ENCODE measurements at places on chromosomes 12 and 14. TPM values are rescaled to one million over a fixed set of nuclear protein-coding genes. Genes with fewer than 3 reads are reported as not detected.

GRCh38 chr12:103392722-103393121 is 103.0 kb downstream of the C12orf42 start:
- no peaks in the 10 kb centered on the region for H3K36me3 ChIP-seq
- H3K27ac ChIP-seq: no peak overlapping the region
- H3K27me3 ChIP-seq: peaks cover 3% of the 10 kb centered on the region

TMEM106C gene
- total RNA-seq: 107 TPM

RNASE7 gene
- total RNA-seq: not detected

FAR2 gene
- total RNA-seq: 0.32 TPM

DNA sequence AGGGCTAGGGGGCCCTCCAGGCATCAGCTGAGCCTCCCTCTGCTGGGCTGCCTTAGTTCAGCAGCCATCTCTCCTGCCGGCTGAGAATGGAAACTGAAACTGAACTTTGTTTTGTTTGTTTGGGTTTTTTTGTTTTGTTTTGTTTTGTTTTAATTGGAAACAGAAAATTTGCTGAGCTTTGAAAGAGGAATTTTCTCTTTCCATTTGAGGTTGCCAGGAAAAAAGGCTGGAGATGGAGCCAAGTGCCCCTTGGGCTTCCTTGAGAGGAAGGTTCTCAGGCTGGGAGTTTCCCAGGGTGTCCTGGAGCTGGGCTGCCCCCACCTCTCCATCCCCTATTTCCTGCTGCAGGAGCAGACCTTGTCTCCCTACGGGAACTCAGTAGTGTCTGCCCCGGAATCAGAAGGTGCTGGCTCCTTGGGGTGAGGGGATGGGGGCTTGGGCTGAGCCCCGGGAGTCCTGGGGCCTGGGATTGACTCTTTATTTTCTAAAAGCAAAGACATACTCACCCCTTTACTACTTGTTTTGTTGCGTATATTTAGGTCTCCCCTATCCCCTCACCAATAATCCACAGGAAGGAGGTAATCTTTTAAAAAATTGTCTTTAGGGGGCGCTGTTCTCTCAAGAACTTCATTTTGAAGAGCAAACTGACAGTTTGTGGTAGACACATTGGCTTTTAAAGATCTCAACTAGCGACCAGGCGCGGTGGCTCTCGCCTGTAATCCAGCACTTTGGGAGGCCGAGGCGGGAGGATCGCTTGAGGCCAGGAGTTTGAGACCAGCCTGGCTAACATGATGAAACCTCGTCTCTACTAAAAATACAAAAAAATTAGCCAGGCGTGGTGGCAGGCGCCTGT is 21.3 kb upstream of the OASL start:
- DNase-seq: peak; percentile 32
- peak overlapping the region; percentile 79 for H3K27ac ChIP-seq
- H3K4me3 ChIP-seq: peak overlapping the region; percentile 88
- H3K27me3 ChIP-seq: peaks cover 27% of the 10 kb centered on the region
- H3K4me1 ChIP-seq: peaks cover 11% of the 10 kb centered on the region

AGAP2 gene
- total RNA-seq: 0.08 TPM

DNA sequence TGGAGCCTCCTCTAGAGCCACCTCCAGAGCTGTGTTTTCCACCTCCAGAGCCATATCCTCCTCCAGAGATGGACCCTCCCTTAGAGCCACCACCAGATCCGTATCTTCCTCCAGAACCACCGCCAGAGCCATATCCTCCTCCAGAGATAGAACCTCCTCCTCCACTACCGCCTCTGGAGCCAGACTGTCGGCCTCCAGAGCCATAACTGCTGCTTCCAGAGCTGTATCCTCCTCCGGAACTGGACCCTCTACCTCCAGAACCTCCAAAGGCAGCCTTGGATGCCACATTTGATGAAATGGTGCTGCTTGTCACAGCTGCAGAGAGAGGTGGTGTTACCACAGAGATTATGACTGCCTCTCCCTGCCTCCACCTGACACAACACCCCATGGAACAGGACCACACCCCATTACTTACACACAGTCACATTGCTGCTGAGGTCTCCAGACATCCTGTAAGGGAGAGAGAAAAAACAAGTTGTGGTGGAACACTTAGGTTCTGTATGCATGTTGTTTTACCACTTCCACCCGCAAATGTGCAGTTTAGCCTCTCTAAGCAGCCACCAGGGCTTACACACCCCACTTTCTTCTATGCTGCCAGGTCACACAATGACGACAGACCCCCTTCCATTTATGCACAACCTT is 6.8 kb downstream of the KRT2 start:
- H3K36me3 ChIP-seq: no peaks in the 10 kb centered on the region
- H3K4me1 ChIP-seq: no peaks in the 10 kb centered on the region

DNA sequence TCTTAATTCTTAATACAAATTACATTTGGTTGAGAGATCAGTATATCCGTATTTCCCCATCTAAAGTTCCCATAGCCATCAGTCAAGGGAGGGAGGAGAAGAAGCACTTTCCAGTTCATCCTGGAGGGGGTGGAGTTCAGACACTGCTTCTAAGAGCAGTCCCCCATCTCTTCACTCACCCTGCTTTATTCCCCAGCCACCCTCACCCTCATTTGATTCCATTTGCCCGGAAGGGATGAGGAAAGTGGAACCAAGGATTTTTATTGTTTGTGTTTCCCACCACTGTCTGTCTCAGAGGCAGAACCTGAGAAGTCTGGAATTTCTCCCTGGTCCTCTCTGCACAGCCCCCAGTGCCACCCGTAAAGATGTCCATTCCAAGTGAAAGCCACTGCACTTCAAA is 134.2 kb upstream of the HIF1A start:
- peaks cover 85% of the 10 kb centered on the region for H3K4me1 ChIP-seq
- no peaks in the 10 kb centered on the region for H3K27me3 ChIP-seq
- H3K27ac ChIP-seq: peak overlapping the region; percentile 96
- H3K36me3 ChIP-seq: no peaks in the 10 kb centered on the region
- H3K4me3 ChIP-seq: peak overlapping the region; percentile 78
- peak; percentile 54 for DNase-seq

TAOK3 gene
- 28.0 TPM for total RNA-seq

HOXC6 gene
- total RNA-seq: 0.12 TPM

TMPRSS12 gene
- not detected for total RNA-seq

DNA sequence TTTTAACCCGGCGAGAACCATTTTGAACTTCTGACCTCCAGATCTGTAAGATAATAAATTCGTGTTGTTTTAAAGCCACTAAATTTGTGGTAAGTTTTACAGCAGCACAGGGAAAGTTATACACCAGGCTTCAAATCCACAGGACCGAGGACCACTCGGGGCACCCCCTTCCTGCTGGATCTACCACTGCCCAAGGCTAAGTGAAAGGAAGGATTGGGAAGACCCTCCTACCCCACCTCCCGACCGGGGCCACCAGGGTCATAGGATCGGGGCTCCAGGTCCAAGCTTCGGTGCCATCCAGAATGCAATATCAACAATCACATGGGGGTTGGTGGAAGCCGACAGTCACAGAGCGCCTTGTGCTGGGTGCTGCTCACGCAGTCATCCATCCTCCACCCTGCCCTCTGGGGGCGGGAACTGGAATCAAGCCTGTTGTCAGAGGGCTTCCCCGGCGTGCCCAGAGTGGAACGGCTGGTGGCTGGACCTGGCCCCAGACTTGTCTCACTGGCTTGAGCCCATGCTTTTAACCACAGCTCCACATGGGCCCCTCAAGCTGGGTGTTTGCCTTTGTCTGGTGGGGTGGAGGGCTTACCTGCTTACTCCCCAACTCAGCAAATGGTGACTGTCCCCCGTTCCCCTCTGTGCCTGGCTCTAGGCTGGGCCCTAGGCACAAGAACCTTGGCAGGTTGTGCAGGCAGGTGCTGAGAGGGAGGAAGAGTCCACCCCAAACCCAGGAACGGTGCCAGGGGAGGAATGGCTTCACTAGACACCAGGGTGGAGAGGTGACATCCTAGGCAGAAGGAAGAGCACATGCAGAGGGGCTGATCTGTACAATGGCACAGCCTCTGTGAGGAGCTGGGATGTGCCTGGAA is 180.3 kb upstream of the RTL1 start:
- DNase-seq: no peak
- H3K27me3 ChIP-seq: peaks cover 18% of the 10 kb centered on the region
- no peaks in the 10 kb centered on the region for H3K36me3 ChIP-seq
- H3K4me3 ChIP-seq: no peak overlapping the region
- H3K27ac ChIP-seq: no peak overlapping the region

DNA sequence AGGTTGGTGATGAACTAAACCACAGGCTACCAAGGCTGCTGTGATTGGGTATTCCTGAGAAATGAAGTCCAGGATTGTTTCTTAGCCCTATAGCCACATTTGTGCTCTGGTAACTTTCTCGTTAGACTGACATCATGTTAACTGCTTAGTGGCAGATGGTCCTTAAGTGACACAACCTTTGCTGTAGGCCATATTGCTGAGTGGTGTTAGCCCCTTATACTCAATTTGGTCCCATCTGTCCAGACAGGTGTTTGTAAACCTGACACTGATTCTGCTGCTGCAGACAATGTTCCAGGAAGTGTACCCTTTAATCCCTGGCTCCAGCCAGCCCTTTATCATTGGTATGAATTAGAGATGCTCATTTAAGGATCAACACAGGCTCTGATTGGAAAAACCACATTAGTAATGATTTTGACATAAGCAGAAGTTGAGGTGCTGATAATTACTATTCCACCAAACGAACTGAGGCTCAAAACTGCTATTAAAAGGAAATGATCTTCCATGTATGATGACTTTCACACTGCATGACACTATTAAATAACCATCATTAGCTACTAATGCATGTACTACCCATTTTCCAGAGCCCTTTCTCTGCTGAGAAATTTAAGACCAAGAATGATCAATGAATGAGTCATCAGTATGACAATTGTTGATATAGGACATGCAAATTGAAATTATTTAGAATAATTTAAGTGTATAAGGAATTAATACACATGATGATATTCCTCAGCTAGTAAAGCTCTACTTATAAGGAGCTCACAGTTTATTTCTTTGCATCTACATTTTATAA is 3.6 kb upstream of the SSTR1 start:
- H3K36me3 ChIP-seq: peaks cover 16% of the 10 kb centered on the region
- no peak overlapping the region for H3K4me3 ChIP-seq
- peaks cover 2% of the 10 kb centered on the region for H3K27me3 ChIP-seq
- no peak for DNase-seq

NGB gene
- total RNA-seq: not detected

KRT74 gene
- not detected for total RNA-seq

DNA sequence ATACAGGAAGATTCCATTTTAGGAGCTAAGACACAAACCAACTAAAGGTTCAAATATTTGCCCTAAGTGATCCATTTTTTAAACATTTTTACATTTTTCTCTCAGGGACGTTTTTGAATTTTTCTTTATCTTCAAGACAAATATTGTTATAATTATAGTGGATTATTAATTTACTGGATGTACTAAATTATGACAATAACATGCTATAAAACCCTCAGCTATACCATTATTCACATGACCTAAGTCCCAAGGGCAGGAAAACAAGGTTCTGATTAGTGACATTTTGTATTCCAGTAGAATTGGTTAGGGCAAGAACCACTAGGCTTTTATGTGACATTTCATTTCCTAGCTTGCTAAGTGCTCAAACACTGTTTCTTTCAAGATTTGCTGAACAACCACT is 16.5 kb upstream of the FBLN5 start:
- no peak for DNase-seq
- H3K27me3 ChIP-seq: peaks cover 2% of the 10 kb centered on the region
- H3K4me1 ChIP-seq: no peaks in the 10 kb centered on the region
- H3K36me3 ChIP-seq: peaks cover 8% of the 10 kb centered on the region
- H3K27ac ChIP-seq: no peak overlapping the region

- no peak for DNase-seq
- H3K27me3 ChIP-seq: peaks cover 15% of the 10 kb centered on the region
- H3K27ac ChIP-seq: no peak overlapping the region
- H3K36me3 ChIP-seq: no peaks in the 10 kb centered on the region
- H3K4me3 ChIP-seq: no peak overlapping the region
Observed at GRCh38 chr14:72501439-72501838, 392.5 kb downstream of the DPF3 start.

GRCh38 chr14:35044939-35045797 is 904 bp upstream of the FAM177A1 start:
- H3K36me3 ChIP-seq: peaks cover 8% of the 10 kb centered on the region
- peaks cover 28% of the 10 kb centered on the region for H3K4me1 ChIP-seq
- 0 out of 2 replicates have a peak, but pooled peaks cover 3% of the 10 kb centered on the region for H3K27me3 ChIP-seq
- no peak for DNase-seq
- peak overlapping the region; percentile 100 for H3K27ac ChIP-seq
- H3K4me3 ChIP-seq: peak overlapping the region; percentile 99

NAA25 gene
- 18.7 TPM for total RNA-seq

RPGRIP1 gene
- total RNA-seq: not detected

DNA sequence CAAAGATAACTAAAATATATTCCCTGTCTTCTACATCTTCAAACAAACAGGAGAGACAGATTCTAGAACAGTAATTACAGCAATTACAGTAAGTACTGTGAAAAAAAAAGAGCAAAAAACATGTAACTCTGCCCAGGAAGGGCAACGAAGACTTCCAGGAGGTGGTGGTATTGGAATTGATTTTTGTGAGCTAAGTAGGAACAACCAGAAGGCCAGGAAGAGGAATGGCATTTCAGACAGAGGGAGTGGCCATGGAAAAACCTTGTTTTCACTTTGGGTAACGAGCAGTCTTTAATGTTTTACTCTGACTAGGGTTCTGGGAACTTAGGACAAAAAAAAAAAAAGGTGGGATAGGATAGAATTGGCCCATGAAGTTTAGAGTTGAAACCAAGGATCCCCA is 196.3 kb upstream of the PLEKHG7 start:
- DNase-seq: no peak
- H3K4me3 ChIP-seq: no peak overlapping the region
- no peak overlapping the region for H3K27ac ChIP-seq
- peaks cover 2% of the 10 kb centered on the region for H3K27me3 ChIP-seq
- H3K4me1 ChIP-seq: peaks cover 20% of the 10 kb centered on the region
- no peaks in the 10 kb centered on the region for H3K36me3 ChIP-seq

MYH6 gene
- not detected for total RNA-seq

DNA sequence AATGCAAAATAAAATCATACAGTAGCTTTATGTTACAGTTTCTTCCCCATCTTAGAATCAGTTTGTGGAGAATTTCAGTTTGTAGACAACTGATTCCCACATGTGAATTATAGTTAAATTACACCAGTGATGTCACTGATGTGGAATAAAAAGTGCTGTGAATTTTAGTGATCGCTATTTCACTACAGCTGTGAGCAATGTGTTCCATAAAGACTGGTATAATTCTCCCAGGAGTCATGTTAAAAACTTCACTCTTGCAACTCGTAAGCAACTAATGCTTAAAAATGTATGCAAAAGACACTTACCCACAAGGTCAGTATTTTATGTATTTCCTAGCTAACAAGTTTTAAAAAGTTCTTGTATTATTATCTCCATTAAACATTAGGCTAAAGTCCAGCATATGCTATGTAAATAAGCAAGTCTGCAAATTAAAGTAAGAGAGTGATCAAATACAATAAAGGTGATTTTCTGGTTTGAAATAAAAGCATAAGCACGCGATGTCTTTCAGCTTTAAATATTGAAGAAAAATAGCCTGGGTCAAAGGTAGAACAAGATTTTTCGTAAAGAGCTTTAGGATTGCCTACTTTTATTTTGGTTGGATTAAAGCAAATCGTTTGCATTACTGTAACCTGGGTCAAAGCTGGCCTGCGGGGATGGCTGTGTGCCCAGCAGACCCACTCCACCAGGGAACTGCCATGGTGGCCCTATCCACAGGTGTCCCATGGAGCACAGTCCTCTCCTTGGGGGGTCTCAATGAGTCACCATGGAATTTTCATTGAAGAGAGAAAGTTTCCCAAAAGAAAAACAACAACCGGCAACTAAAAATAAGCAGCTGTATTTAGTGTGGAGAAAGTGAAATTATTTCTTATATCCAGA is 12.7 kb upstream of the LRIG3 start:
- peaks cover 14% of the 10 kb centered on the region for H3K4me1 ChIP-seq
- no peak for DNase-seq
- peaks cover 2% of the 10 kb centered on the region for H3K27me3 ChIP-seq
- no peak overlapping the region for H3K4me3 ChIP-seq

ZCRB1 gene
- 54.0 TPM for total RNA-seq

GRCh38 chr12:76284816-76285750 is 63.1 kb downstream of the BBS10 start:
- peaks cover 17% of the 10 kb centered on the region for H3K36me3 ChIP-seq
- H3K27me3 ChIP-seq: no peaks in the 10 kb centered on the region
- peak; percentile 35 for DNase-seq

Data from HFFc6 (cell line).